NAMALWA (cell line): ENCODE measurements at places on chromosomes 2 and 18.

GRCh38 chr2:174246944-174247381 lies 1.4 kb downstream of the OLA1 start:
- no peak for DNase-seq

- DNase-seq = no peak
These were observed 17.6 kb upstream of the POU3F3 start for GRCh38 chr2:104836265-104836664.

- DNase-seq = no peak
These were observed 52.3 kb downstream of the TWSG1 start for GRCh38 chr18:9386879-9387278.

DNA sequence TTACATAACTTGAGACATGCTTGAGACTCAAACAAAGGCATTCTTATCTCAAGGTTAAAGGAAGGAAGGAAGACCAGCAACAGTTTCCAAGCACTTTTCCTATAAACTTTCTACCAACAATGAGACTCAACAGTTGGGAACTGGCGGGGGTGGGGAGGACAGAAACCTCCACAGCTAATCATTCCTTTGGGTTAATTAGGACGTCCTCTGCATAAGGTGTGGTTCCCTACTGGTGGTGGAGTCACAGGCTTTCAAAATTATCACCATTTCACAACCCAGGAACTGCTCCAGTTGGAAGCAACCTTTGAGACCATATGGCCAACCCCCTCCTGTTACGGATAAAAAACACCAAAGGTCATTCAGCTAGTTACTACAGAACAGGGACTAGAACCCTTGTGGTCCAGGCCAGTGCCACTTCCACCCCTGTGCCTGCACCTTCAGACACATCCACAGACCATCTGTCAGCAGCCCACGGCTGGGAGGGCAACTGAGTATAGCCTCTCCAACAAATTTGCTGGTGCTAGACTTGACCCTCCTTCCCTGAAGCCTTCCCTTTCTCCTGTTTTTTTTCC lies 30.1 kb upstream of the ATL2 start:
- DNase-seq = no peak

DNA sequence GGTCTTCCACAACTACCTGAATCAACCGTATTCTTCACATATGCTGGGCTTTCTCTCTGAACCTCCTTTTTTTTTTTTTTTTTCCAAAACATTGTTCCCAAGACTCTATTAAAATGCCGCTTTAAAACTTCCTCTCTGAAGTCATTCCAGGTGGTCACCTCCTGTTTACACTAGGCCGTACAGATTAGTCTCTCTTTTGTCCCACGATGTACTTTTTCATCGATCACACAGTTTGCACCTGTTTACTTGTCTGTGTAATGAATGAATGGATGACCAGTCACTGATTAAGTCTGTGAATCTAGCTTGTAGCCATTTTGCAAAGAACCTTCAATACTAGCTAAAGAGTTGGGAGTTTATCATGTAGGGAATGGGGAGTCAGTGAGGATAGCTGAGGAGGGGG lies 16.7 kb upstream of the FAM228A start:
- DNase-seq = no peak

DNA sequence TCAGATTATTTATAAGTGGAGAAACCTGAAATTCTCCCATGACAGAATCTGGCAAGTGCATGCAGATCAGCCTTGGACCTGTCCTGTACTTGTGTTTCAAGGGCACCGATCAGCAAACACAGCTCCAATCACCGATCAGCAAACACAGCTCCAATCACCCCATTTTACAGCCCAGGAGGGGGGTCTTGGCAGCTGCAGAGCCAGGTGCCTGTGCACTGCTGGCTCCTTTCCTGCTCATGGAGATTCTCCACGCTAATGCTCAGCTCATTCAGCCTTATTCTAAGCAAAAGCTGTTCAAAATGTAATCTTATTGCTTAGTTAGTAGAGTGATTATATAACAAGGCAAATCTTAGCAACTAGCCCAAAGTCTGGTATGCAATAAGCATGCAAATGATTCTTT lies 623.1 kb upstream of the HS6ST1 start:
- no peak for DNase-seq

DNA sequence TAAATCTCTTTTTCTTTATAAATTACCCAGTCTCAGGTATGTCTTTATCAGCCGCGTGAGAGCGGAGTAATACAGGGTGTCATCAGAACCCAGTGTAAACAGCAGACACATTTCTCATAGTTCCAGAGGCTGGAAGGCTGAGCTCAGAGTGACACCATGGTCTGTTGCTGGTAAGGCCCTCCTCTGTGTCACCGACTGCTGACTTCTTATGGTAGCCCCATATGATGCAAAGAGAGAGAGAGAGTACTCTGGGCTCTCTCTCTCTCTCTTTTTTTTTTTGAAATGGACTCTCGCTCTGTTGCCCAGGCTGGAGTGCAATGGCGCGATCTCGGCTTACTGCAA lies 60.0 kb downstream of the SNORC start:
- DNase-seq = no peak

DNA sequence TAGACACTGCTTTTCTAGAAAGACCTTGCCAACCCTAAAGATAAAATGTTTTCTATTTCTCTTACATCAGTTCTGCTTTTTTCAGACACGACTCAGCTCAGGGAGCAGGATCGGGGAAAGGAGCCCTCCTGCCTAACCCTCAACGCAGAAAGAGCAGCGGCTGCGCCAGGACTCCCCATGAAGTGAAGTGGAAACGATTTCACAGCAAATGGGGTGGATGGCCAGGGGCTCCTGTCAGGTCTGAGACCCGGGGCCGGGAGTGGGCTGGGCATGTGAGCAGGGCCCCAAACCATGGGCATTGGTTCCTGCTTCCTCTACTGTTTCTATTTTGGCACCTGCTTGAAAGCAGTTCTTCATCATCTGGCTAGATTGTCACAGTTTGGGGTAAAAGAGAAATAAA lies 89.4 kb upstream of the PXDN start:
- DNase-seq = no peak

DNA sequence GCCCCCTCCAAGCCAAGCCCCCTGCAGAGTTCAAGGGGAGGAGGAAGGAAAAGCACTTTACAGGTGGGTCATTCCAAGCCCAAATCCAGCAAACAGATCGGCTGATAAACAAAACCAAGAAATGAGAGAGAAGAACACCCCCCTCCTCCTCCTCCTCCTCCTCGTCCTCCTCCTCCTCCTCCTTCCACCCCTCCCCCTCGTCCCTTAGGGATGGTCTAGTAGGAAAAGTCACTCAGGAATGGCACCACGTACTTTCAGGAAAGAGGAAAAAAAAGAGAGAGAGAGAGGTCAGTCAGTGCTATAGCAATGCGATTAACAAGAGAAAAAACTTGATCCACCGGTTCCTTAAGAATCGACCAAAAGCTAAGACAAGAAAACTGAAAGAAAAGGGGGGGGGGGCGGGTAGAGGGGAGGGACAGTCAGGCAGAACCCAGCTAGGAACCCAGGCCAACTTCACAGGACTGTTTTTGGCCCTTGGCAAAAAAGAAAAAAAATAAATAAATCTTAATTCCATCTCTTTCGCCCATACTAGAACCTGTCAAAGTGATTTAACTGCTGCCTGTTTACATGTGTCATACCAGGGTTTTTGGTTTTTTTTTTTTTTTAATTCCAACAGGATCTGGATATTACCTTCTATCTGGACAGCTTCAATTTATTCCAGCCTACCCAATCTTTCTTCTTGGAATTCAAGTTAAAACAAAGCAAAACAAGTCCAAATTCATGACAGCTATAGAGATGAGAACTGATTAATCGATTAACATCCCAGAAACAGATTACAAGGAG lies 906 bp downstream of the IKZF2 start:
- DNase-seq = peak; percentile 40

DNA sequence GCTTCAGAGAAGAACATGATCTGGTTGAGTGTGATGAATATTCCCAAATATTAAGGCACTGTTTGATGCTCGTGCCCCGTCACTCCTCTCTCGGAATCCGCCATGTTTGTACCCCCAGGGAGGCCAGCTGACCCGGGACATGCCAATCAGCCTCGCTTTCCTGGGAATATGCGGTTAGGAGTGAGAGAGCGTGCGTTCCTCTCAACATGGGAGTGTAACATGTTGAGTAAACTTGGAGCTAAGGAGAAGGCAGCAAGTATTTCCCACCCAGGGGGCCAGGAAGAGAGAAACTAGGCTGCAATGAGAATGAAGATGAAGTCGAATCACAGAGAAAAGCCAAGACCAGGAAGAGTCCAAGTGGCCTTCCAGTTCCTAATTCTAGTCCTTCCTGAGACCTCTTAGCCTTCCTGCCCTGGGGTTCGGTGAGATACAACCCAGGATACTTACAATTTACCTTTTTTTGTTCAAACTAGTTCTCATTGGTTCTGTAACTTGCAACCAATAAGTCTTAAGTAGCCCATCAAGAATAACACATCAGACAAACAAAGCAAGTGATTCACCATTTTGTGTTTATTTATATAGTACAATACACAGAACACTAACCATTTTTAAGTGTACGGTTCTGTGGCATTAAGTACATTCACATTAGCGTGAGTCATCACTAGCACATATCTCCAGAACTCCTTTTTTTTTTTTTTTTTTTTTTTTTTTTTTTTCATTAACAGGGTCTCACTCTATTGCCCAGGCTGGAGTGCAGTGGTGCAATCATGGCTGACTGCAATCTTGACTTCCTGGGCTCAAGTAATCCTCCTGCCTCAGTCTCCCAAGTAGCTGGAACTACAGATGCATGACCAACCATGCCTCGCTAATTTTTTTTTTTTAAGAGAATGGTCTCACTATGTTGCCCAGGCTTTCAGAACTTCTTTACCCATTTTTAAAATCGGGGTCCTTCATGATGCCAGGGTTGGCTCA lies 36.4 kb upstream of the SLC1A4 start:
- no peak for DNase-seq
